Endothelial cell of umbilical vein (primary cell): ENCODE measurements at places on chromosomes 7 and 10. TPM values are rescaled to one million over a fixed set of nuclear protein-coding genes. Genes with fewer than 3 reads are reported as not detected.
A peak's percentile ranks its signal among the peaks of the same experiment; 100 is the strongest.

Gene PDAP1
- 148 and 150 TPM in 2 replicates for total RNA-seq

- DNase-seq = no peak
These were observed 295.5 kb upstream of the CDC14C start for GRCh38 chr7:48628793-48629349.

- DNase-seq = no peak
These were observed 4.1 kb downstream of the NEUROD6 start for GRCh38 chr7:31336202-31337001.

Gene MRC1
- total RNA-seq = 0.12 and 0.13 TPM in 2 replicates

Gene ICA1
- total RNA-seq = 39.7 and 47.1 TPM in 2 replicates

DNA sequence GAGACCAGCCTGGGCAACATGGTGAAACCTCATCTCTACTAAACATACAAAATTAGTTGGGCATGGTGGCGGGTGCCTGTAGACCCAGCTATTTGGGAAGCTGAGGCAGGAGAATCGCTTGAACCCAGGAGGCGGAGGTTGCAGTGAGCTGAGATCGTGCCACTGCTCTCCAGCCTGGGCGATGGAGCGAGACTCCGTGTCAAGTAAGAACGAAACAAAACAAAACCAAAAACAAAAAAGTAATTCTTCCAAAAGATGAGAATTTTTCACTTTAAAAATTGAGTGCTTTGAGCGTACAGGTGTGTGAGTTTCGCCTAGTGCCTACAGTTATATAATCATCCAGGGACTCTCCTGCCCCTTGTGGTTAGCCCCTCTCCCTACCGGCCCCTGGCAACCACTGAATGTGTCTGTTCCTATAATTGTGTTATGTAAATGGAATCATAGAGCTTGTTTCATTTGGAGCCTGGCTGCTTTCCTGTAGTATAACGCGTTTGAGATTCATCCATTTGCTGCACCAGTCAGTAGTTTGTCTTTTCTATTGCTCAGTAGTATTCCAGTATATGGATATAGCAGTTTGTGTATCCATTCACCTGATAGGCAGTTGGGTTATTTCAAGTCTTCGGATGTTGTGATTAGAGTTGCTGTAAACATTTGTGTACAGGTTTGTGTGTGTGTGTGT, 80.0 kb downstream of the RBM33 start:
- DNase-seq = no peak

GRCh38 chr10:98453729-98454128, 7.0 kb upstream of the HPS1 start:
- no peak for DNase-seq

Gene PSMA2
- 110 and 118 TPM in 2 replicates for total RNA-seq

- DNase-seq = no peak
These were observed 211.5 kb downstream of the DGKB start for GRCh38 chr7:14691034-14691433.

DNA sequence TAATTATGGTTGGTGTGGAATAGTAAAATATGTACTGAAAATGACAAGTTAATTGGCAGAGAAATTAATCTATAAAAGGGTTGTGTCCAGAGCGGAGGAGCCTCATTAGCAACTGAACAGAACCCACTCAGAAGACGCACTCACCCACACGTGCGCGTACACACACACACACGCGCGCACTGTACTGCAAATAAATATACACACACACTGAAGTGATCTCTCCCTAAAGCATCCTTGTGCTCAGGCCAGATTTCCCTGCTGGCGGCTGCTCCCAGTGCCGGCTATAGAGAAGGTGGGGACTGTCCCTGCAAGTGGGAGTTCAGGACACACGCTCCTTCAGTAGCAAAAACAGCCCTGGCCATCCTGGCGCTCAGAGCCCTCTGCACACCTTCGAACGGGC, 85.2 kb downstream of the CHST15 start:
- no peak for DNase-seq

- no peak for DNase-seq
These were observed 188.6 kb downstream of the RPS24 start for GRCh38 chr10:78222096-78222790.

- no peak for DNase-seq
These were observed 477.9 kb upstream of the ANKRD30A start for GRCh38 chr10:36647540-36647939.

Gene CDK14
- total RNA-seq = 34.2 and 41.5 TPM in 2 replicates

Gene TNPO3
- total RNA-seq = 46.9 TPM in 2 replicates

- DNase-seq = no peak
These were observed 673.9 kb downstream of the PARD3 start for GRCh38 chr10:34141032-34141680.

- peak; percentile 71 for DNase-seq
These were observed 1.7 kb downstream of the SCRN1 start for GRCh38 chr7:29987811-29988317.

GRCh38 chr7:151416941-151417315, 7.1 kb upstream of the WDR86 start:
- DNase-seq = no peak
